NCI-H82 (cell line): ENCODE measurements at places on chromosomes 6 and 20.

GRCh38 chr6:154249499-154250298 lies 106.9 kb downstream of the IPCEF1 start:
- no peak for DNase-seq

- DNase-seq, result no peak
These were observed 133.2 kb upstream of the RPS6KA2 start for GRCh38 chr6:166760288-166760687.

DNA sequence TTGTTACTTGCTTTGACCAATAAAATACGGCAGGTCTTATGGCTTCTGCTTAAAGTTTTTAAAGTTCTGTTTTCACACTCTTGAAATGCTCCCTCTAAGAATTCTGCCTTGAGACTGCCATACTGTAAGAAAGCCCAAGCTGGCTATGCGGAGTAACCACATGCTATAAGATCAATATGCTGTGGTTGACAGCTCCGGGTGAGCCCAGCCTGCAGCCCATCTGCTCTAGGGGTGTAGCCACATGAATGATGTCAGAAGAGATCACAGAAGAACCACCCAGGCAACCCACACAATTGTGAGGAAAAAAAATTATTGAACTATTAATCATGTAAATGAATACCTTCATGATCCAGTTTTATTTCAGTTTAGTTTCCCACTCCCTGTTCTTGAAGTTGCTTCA lies 26.1 kb upstream of the SH3BGRL2 start:
- DNase-seq, result peak; percentile 8

DNA sequence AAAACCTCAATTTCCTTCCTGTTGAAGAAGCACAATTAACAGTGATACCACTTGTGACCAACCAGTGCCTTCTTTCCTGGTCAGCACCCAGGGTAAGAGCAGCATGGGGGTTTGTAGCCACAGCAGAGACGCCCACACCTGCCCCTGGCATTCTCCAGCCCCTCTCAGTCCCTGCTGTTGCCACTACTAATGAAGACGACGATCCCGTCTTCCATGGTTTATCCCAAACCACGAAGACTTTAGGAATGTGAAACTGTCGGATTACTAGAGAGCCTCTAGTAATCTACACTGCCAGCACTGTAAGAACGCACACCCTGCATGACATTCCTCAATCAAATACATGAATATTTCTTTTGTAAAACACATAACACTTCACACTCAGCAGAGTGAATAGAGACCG lies 60.0 kb downstream of the GINS1 start:
- no peak for DNase-seq

- DNase-seq, result no peak
These were observed 165.9 kb upstream of the CDYL start for GRCh38 chr6:4610256-4610655.

DNA sequence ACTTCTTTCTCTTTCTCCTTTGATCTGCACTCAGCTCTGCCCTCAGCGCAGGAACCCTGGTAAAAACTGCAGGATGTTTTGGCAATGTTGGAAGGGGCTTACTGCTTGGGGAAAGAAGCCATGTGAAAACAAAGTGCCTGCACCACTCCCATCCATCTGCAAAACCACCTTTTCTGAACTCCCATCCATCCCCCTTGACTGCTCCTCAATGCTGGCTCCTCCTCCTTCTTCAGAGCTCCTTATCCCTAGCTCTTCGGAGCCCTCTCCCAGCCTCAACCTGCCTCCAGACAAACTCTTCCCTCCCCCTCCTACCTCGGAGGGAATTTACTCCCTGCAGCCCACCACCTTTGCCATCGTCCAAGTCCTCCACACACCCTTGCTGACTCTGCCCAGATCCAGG lies 4.2 kb upstream of the ZBTB12 start:
- peak; percentile 22 for DNase-seq

DNA sequence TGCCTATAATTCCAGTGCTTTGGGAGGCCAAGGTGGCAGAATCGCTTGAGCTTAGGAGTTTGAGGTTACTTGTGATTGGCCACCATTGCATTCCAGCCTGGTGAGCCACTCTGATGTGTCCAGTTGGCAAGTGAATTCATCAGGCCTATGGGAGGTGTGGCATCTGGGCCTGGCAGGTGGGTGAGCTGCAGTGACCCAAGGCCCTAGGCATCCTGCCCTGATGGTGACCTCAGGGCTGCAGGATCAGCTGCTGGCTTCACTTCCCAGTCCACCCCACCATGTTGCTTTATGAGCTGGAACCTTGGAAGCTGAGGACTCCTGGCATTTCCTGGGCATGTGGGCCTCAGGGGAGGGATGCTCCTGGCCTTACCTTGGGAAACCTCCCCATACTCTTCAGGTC lies 20.5 kb downstream of the RSPH9 start:
- no peak for DNase-seq

GRCh38 chr6:39830444-39830843 lies 38.3 kb downstream of the DAAM2 start:
- DNase-seq, result no peak

- DNase-seq, result no peak
These were observed 27.7 kb downstream of the TFEB start for GRCh38 chr6:41707565-41708200.

- no peak for DNase-seq
These were observed 173.1 kb downstream of the TFAP2C start for GRCh38 chr20:56801971-56802755.
